Stimulated activated CD8-positive, alpha-beta memory T cell treated with anti-CD3 and anti-CD28 coated beads, Interleukin-15, amount 100 ng/mL, for 48 hours (primary cell): ENCODE measurements at places on chromosomes 3 and 15.

- no peak for DNase-seq
These were observed 20.9 kb upstream of the RBP1 start for GRCh38 chr3:139560411-139560810.

GRCh38 chr3:47503033-47503432 is 10.5 kb downstream of the ELP6 start:
- DNase-seq = no peak

DNA sequence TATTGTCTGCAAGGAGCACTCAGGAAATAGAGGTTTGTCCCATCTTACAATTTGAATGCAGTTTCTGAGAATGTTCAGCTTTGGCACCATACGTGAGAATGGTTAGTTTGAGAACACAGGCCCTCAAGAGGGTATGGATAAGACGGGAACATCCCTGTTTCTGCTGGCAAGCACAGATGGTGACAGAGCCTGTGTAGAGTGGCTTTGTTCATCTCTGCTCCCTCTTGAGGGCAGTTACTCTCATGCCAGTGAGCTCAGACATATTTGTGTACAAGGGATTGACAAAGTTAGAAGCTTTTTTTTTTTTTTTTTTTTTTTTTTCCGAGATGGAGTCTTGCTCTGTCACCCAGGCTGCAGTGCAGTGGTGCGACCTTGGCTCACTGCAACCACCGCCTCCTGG is 71.5 kb upstream of the FILIP1L start:
- DNase-seq = no peak

DNA sequence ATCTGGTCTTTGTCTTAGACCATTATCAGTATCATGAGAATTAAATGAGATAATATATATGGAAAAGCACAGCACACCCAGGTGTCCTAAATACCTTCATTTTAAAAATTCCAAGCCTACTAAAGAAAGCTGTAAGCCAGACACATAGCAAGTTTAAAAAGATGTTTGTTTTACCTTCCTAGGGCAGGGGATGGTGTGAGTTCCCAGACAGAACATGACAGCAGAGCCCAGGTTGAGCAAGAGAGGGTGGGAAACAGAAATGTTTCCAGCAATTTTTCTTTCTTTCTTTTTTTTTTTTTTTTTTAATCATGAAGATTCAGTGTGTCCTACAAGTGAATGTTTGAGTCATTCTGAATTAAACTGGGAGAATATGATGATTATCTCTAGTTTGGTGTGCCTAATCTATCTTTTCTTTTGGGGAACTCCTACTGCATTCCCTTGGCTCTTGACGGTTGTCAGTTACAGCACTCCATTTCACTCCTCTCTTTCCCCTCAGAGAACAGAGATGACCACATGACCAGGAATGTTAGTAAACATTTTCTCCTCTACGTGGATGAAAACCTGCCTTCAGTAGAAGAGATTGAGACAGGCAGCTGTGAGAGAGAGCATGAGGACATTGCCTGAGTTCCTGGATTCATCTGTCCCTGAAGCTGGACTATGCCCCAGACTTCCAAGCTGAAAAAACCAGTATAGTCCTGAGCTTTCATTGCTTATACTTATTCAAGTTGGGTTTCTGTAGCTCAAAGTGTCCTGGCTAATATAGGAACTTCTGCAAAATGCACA is 54.5 kb upstream of the ARL14 start:
- DNase-seq = no peak

GRCh38 chr3:16482770-16483531 is 30.5 kb downstream of the RFTN1 start:
- no peak for DNase-seq

- no peak for DNase-seq
These were observed 42.3 kb downstream of the RSRC1 start for GRCh38 chr3:158152186-158152585.
